ENCODE measurements at places on chromosomes 11 and 22.

GRCh38 chr11:625636-626268 is 997 bp upstream of the CDHR5 start:
- no peak for DNase-seq

DNA sequence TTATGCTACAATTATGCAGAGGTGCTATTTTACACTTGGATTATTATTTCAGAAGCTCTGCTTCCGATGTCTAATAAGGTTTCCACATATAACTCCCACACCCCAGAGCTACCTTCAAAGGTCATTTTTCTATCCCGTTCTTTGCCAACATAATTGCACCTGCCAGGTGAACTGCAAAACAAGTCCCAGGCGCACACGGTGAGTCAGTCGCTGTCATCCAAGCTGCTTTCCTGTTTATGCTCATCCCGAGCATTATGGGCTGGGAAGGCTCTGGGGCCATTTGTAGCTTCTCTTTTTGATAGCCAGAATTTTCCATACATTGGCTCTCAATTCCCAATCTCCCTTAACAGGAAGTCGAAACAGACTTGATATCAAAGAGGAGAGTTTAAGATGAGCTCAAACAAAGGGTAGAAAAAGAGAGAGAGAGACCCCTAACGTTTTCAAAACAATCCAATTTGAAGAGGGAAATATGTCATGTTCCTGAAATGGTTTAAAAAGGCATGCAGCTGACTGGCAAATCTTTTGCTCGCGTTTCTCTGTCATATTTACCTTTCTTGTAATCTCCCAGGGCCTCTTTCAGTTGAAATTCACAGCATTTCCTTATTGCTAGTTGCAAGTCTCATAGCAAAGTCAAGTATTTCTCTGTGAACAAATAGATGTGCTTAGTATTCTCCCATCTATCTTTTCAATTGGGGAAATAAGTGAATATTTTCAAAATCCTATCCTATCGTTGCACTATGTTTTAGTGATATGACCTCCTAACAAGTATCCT is 815.9 kb downstream of the KCNA4 start:
- DNase-seq = no peak

DNA sequence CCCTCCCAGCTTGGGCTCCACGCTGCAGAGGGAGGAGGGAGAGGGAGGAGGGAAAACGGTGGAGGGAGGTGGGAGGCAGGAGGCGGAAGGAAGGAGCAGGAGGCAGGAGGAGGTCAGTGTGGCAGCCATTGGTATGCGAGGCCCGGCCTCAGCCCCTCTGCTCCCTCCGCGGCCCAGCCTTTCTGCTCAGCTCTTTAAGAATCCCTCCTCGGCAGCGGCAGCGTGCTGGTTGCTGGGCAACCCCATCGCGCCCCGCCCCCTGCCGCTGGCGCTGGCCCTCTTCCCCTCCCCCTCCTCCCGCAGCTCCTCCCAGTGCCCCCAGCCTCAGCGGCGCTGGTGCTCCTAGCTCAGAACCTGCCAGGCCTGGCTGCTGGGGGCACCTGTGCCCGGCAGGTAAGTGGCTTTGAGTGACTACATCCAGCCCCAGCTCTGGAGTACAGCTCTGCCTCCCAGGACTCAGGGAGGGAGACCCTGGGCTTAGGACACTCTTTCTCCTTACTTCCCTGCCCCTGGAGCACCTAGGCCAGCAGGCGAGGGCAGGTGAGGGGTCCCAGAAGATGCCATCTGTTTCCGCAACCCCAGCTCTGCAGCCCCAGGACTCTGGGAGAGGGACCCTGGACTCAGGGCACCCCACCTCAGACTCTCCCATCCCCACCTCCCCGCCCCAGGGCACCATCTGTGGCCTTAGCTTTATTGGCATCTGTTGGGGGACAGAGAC is 7.2 kb upstream of the FLRT1 start:
- peak; percentile 68 for DNase-seq

- DNase-seq = no peak
Measured at GRCh38 chr11:125086633-125087296, 23.7 kb downstream of the SLC37A2 start.

GRCh38 chr11:126874276-126874675 is 126.3 kb downstream of the KIRREL3 start:
- DNase-seq = no peak

DNA sequence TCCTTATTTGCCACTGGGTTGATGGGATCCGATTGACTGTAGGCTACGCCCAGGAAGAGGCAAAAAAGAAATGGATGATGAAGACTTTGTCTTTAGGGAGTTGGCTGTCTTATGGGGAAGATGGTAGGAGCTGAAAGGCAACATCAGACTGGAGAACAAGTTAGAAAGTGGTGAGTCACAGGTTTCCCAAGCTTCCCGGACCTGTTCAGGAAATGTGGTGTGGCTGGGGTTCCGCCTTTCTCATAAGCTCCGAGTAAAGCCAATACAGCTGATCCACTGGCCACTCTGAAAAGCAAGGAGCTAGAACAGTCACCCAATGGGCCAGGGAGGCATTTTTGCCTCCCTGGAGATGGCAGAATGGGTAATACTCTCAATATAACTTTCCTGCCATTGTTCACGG is 194.5 kb downstream of the SNX19 start:
- DNase-seq = no peak

DNA sequence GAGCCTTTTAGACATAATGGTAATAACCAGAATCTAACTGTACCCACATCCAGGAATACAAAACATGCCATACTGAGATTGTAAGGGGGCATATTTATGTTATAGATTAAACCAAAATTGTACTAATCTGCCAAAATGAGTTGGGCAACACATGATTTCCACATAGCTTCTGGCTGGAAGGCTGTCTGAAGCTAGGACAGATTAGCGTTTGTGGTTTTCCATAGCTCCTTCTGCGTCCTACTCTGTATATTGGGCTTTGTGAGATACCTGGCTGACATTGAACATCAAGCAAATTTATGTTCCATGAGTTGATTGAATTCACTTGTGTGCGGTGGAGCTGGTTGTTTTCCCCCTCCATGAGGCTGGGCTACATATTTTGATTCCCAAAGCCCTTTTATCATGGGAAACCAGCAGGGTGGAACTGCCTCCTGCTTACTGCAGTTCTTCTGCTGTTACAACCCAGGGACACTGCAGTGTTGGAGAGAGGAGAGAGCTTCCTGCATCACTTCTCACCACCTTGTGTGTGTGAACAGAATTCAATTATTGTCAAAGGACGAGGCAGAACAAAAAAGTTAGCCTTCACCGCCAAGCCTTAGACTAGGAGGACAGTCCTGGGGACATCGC is 114.9 kb downstream of the C11orf91 start:
- DNase-seq = no peak

DNA sequence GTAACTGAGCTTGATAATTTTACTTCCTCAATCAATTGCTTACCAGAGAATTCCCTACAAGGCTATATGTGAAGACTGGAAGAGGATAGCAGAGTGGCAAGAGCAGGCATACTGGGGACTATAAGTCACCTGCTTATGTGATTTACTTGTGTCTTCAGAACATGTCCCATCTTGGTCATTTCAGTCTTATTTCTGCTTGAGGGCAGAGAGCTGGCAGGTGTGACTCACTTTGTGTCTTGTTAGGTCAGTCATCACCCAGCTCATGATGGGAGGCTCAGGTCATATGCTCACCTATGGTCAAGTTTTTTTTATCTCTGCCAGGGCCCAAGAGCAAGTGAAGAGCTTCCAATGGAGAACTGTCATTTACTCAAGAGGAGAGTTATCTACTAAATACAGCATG is 6.2 kb downstream of the SRSF8 start:
- no peak for DNase-seq

GRCh38 chr22:28029201-28029948 is 110.3 kb upstream of the PITPNB start:
- no peak for DNase-seq

- no peak for DNase-seq
Measured at GRCh38 chr22:50713571-50714056, 24.4 kb upstream of the ACR start.

- DNase-seq = no peak
Measured at GRCh38 chr11:64529559-64530520, 61.2 kb upstream of the SLC22A12 start.

- no peak for DNase-seq
Measured at GRCh38 chr22:50695421-50696250, 23.0 kb downstream of the SHANK3 start.

GRCh38 chr11:7467652-7468051 is 17.7 kb upstream of the OLFML1 start:
- no peak for DNase-seq

DNA sequence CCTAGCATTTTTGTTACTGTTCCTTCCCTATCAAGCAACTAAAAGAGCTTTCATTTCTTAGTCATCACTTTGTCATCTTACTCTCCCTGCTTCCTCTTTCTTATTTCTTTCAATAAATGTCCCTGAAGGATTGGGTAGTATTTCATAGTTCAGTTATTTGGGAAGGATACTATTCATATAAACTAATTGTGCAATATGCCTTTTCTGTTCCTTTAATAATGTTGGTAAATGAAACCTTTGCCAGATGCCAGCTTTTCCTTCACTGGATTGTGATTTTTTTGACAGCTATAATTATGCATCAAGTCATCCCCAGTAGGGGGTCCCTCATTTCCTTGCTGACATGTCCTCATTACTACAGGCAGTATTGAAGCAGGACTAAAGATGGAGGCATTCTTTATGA is 101.7 kb downstream of the ATM start:
- no peak for DNase-seq

- DNase-seq = no peak
Measured at GRCh38 chr22:26318975-26319374, 110.1 kb upstream of the ASPHD2 start.

DNA sequence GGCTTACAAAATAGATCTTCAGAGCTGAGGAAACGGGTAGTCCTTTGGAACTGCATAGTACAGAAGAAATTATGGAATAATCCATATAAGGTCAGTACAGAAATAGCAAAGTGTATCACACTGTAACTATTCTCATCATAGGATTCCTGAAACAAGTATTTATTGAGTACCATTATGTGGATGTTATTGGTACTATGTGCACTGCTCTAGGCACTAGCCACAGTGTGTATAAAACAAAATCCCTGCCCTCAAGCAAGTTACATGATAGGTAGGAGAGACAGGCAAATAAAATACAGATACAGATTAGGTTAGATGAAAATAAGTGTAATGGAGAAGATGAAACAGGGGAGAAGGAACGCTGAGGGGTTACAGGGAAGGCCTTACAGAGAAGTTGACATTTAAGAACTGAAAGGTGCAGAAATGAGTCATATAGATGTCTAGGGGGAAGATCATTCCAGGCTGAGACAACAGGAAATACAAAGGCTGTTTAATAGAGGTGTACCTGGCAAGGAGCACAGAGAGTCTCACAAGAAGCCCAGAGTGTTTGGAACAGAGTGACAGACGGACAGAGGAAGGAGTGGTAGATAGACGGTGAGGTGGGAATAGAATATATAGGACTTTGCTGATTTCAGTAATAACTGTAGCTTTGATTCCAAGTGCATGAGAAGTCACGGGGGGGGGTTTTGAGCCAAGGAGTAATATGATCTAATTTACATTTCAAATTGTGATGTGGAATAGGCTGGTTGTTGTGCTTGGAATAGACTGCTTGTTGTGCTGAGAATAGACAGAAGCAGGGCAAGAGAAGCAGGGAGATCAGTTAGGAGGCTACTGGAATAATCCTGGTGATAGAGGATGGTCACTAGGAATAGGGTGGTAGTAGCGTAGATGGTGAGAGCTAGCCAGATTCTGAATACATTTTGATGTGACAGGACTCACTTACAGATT is 13.7 kb downstream of the RNF141 start:
- DNase-seq = no peak

DNA sequence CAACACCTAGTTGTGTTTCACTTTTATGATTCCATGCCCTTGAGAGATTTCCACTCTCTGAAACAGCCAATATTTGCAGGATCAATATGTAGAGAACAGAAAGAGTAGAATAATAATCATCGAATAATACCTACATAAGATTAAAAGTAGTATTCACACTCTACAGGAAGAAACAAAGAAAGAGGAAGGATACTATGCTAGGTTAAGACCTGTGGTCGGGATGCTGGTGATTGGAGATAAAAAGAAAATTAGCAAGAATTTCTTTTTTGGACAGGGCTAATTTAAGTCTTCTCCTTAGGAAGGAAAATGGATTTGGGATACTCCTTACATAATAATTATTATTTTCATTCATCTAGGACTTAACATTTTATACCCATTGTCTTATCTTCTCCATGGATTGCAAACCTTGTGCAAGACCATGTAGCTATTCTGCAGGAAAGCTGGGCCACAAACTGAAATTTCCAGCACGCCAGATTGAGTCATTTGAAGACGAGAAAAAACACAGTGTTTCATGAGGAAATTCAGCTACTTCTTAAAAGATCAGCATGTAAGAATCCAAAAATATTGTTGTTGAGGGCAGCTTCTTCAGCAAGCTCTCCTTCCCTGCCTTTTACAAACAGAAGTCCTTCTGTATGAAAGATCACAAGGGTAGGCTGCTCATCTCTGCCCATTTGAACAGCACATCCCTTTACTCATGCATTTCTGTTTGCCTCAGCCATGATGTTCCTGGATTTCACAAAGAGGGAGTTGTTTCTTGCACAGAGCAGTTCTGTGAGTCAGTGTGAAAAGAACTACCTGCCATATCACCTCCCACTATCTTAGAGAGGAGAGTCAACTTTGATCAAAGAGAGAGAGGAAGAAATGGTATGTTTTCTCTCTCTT is 90.7 kb downstream of the FAM76B start:
- DNase-seq = no peak

- no peak for DNase-seq
Measured at GRCh38 chr22:33049119-33049729, 9.0 kb downstream of the SYN3 start.

- no peak for DNase-seq
Measured at GRCh38 chr22:20080776-20081654, 974 bp downstream of the DGCR8 start.

DNA sequence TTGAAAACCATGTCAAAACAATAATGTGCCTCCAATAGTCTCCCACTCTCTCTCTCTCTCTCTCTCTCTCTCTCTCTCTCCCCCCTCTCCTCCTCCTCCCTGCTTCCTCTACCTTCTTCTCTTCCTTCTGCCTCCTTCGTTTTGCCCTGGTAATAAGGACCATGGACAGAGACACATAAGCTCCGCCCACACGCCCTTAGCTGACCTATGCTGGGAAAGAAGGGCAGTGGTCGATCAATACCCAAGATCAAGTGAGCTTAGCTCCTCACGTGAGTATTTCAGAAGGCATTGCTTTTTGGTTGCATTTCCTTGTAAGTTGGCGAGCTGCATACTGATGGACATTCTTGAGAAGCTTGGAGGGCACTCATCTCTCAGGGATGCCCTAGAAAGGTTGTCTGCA is 194.8 kb downstream of the MIAT start:
- DNase-seq = peak; percentile 57

- DNase-seq = no peak
Measured at GRCh38 chr22:43400449-43400848, 11.4 kb upstream of the MPPED1 start.

All from iPS DF 19.7 (cell line).